Jurkat, Clone E6-1 (cell line): ENCODE measurements at places on chromosomes 3 and 15.

DNA sequence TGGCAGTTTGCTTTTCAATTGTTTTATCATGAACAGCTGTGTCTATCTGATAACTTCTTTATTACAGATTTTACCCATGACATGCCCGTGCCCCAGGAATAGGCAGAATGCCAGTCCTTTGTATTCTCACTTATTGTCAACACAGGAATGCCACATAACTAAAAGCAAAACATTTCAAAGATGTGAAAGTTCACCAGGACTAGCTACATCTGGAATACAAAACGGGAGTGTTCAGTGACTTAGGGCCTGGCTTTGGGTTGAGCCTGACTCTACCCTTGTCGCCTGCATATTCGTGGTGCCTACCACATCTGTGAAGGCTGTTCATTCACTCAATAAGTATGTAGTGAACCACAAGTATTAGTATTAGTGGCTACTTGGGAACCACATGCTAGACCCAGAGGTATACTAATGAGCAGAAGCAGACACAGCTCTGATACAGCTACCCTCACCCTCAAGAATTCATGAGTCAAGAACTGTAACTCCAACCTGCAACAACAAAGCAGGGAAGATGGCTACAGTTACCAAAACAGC lies 2.9 kb downstream of the TNFSF10 start:
- no peak for DNase-seq

GRCh38 chr3:177440456-177441104 lies 243.3 kb upstream of the TBL1XR1 start:
- no peak for DNase-seq

GRCh38 chr3:167203062-167203461 lies 177.0 kb downstream of the ZBBX start:
- no peak for DNase-seq

DNA sequence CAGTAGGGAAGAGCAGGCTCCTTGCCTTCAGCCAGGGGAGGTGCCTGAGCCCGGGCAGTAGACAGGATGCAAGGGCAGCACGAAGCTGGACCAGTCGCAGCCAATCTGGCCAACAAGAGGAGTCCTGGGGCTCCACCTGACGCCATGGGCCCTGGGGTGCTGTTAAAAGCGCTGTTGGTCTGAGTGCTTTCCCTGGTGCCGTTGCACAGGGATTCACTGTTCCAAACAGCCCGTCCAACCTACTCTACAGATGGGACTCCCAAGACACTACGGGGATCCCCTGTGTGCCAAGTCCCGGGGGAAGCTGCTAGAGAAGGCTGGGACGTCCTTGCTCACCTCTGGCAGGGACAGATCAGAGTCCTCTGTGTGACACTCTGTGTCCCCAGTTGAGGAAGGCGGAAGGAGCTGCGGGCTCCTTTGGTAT lies 632 bp downstream of the CTSH start:
- no peak for DNase-seq

DNA sequence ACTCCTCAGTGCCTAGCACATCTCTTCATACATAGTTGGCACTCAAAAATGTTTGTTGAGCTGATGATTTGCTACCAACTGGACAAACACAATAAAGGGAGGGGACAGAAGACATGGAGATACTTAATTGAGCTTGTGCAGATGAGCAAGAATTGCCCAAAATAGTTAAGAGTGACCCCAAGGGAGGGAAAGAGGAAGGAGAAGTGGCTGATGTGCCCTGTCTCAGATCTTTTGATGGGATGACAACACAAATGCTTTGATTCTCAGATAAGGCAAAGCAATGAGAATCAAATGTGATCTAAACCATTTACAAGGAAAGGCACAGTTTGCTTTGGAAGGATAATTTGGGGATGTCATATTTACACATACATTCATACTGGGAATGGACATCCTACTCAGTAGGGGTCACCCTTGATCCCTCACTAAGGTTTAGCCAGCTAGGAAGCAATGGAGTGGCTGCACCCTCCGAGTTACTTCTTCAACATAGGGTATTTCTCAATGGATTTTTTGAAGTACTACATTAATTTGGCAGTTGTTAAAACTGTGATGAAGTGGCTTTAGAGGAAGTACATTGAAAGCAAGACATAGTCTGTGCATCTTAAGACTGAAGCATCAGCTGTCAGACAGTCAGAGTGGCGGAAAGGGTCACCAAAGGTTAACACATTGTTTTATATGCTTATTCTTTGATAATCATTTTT lies 21.9 kb upstream of the SSR3 start:
- DNase-seq, result no peak

GRCh38 chr15:31024330-31024729 lies 32.9 kb upstream of the MTMR10 start:
- no peak for DNase-seq

DNA sequence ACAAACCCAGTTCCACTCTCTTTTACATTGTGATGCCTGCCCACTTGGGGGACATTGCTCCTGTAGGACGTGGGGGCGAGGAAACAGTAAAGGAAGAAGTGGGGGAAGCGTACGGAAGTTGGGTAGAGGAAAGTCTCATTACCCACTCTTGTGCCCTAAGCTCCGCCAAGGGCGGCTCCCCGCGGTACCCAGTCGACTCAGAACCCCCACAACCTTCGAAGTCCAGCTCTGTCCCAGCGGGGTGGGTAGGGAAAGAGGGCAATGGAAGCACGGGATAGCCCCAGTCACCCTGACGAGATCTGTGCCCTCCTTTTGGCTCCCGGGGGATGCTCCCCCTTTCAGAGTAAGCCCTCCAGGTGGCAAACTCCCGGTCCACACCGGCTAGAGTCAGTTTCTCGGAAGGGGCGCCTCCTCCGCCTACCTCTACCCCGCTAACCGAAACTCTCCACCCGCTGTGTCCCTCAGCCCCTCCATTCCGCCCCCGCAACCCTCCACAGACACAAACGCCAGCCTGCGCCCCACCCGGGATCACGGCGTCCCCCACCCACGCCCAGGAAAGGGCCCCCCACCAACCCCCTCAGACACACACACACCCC lies 527 bp downstream of the CSNK1G1 start:
- peak; percentile 16 for DNase-seq
